ENCODE measurements at places on chromosomes 2 and 18. TPM values are rescaled to one million over a fixed set of nuclear protein-coding genes. Genes with fewer than 3 reads are reported as not detected.

Gene RSAD2
- 3.3 TPM for total RNA-seq

DNA sequence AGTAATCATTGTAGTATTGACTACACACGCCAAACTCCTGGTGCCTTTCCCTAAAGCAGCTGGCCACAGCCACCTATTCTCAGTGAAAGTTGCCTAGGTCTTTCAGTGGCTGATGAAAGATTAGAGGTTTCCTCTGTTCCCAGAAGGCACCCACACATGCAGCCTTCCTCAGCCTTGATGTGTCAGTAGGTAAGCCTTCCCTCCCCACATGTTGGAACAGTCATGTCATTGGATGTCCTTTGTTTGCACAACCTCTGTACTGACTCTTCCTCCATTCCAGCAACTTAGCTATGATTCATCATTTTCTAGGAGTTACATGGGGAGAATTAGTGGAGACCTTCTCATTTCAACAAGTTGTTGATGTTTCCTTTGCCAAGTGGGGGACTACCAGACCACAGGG lies 630.8 kb upstream of the SLC39A10 start:
- DNase-seq: no peak
- H3K4me1 ChIP-seq: no peaks in the 10 kb centered on the region
- H3K27ac ChIP-seq: no peak overlapping the region
- no peaks in the 10 kb centered on the region for H3K36me3 ChIP-seq
- no peak overlapping the region for H3K4me3 ChIP-seq
- no peaks in the 10 kb centered on the region for H3K27me3 ChIP-seq

GRCh38 chr2:221999717-222000116 lies 299.1 kb downstream of the PAX3 start:
- DNase-seq: no peak
- no peak overlapping the region for H3K4me3 ChIP-seq
- H3K27ac ChIP-seq: no peak overlapping the region
- H3K4me1 ChIP-seq: no peaks in the 10 kb centered on the region

Gene NEU4
- total RNA-seq: 6.7 TPM

GRCh38 chr18:75240433-75240832 lies 29.8 kb downstream of the TSHZ1 start:
- no peaks in the 10 kb centered on the region for H3K27me3 ChIP-seq
- no peak overlapping the region for H3K27ac ChIP-seq
- peaks cover 5% of the 10 kb centered on the region for H3K36me3 ChIP-seq
- peaks cover 2% of the 10 kb centered on the region for H3K4me1 ChIP-seq

- no peak for DNase-seq
- no peaks in the 10 kb centered on the region for H3K36me3 ChIP-seq
- no peaks in the 10 kb centered on the region for H3K27me3 ChIP-seq
- H3K4me3 ChIP-seq: no peak overlapping the region
- no peak overlapping the region for H3K27ac ChIP-seq
These were observed 831.6 kb upstream of the CHAC2 start for GRCh38 chr2:52936029-52936428.

DNA sequence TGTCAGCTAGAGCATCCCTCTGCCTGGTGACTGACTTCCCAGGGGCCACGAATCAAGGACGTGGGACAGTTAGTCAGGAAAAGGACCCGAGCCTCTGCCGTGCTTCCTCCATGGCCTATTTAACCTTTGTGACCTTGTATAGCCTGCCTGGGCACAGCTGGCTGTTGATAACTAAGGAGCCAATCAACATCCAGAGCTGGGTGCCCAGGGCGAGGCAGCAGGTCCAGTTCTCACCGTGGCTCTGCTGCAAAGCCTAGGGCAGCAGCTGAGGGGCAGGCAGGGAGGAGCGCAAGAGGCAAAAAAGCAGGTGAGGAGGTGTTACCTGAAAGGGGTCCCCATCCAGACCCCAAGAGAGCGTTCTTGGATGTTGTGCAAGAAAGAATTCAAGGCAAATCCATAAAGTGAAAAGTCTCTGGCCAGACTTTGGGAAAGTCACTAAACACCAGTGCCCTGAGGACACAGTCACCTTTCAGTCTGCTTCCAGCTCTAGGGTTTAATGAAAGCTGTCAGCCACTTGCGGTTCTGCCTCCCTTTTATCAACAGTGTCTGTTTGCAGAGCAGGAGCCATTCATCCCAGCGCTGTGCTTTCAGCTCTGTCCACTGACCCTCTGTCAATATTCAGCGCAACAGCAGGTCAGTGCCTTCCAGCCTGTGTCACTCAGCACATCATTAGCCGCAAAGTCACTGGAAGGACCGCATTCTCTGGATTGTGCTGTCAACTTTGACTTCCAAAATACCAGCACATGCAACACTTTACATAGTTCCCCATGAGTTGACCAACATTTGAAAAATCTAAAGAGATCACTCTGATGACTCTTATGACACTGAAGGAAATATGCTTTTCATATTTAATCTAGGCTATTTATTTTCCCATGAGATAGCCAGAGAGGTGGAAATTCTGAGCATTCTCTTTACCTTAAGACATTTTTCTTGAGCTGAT lies 38.6 kb upstream of the ASAP2 start:
- H3K4me3 ChIP-seq: no peak overlapping the region
- no peaks in the 10 kb centered on the region for H3K27me3 ChIP-seq
- no peak for DNase-seq
- no peaks in the 10 kb centered on the region for H3K36me3 ChIP-seq

GRCh38 chr2:128722489-128722888 lies 403.8 kb upstream of the HS6ST1 start:
- no peaks in the 10 kb centered on the region for H3K4me1 ChIP-seq
- H3K27me3 ChIP-seq: no peaks in the 10 kb centered on the region
- H3K27ac ChIP-seq: no peak overlapping the region
- H3K4me3 ChIP-seq: no peak overlapping the region
- H3K36me3 ChIP-seq: no peaks in the 10 kb centered on the region

DNA sequence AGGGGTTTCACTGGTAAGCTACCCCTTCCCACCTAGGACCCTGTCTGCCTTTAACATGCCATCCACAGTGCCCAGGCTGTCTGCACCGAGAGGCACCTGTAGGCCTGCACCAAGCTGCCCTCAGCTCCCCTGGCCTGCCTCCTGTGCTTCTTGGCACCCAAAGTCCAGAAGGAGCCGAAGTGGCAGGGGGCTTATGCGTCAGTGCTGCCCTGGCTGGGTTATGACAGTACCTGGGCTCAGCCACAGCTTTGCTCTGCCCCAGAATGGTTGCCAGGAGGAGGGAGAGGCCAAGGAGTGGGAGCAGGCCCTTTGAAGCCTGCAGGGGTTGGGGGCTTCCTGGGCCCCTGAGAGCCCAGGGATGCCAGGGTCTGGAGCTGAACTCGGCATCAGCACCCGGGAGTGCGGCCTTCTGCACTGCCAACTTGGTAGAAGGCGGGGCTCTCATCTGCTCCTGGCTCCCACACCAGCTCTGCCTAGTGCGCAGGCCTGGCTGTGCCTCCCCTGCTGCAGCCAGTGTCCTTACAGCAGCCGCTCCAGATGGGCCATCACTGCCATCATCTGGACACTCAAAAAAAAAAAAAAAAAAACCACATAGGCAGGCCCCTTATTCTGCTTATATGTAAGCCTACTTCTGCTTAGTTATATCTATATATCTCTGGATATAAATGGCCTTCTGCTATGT lies 155.4 kb downstream of the THSD7B start:
- H3K36me3 ChIP-seq: no peaks in the 10 kb centered on the region
- no peaks in the 10 kb centered on the region for H3K4me1 ChIP-seq
- no peaks in the 10 kb centered on the region for H3K27me3 ChIP-seq
- no peak for DNase-seq

- H3K36me3 ChIP-seq: peaks cover 13% of the 10 kb centered on the region
- DNase-seq: peak; percentile 56
- H3K27ac ChIP-seq: peak overlapping the region; percentile 43
These were observed 47.3 kb downstream of the RFTN2 start for GRCh38 chr2:197628043-197628500.

DNA sequence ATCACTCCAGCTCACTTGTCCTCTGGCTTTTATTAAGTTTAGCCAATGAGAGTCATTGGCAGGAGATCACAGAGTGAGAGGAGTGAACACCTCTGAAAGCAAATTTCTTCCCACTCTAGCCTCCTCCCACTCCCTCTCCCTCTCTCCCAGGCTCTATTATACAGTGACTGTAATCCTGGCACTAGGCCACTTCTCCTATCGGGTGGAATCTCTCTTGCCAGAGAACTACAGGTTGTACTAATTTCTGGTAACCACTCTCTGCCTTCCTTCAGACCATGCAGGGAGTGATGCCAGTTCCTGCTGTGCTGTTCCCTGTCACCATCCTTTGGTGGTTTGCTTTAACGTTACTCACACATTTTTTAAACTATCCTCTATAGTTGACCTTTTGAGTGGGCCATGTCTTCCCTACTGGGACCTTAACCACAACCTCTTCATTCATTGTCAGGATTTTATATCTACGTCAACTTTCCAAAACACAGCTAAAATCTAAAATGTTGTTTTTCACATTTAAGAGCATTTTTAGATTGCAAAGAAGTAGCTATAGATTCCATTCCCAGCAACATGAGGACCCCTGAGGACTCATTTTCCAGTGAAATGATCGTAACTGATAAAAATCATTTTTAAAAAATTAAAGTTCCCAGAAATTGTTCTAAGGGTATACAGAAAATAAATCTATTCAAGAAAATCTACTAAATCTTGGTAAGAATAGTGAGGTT lies 217.1 kb downstream of the MREG start:
- peak overlapping the region; percentile 62 for H3K27ac ChIP-seq
- no peak overlapping the region for H3K4me3 ChIP-seq
- no peaks in the 10 kb centered on the region for H3K27me3 ChIP-seq
- peak; percentile 61 for DNase-seq
- H3K36me3 ChIP-seq: no peaks in the 10 kb centered on the region

GRCh38 chr2:15595342-15595905 lies 3.8 kb downstream of the DDX1 start:
- no peak overlapping the region for H3K27ac ChIP-seq
- H3K27me3 ChIP-seq: no peaks in the 10 kb centered on the region
- no peak for DNase-seq
- peaks cover 8% of the 10 kb centered on the region for H3K4me1 ChIP-seq
- no peak overlapping the region for H3K4me3 ChIP-seq

Gene TRIP12
- total RNA-seq: 145 TPM

Gene SKOR2
- not detected for total RNA-seq

- H3K27ac ChIP-seq: peak overlapping the region; percentile 31
- H3K27me3 ChIP-seq: no peaks in the 10 kb centered on the region
- DNase-seq: peak; percentile 68
- no peaks in the 10 kb centered on the region for H3K36me3 ChIP-seq
- no peak overlapping the region for H3K4me3 ChIP-seq
- peaks cover 3% of the 10 kb centered on the region for H3K4me1 ChIP-seq
These were observed 21.4 kb downstream of the KIF3C start for GRCh38 chr2:25960920-25961319.

DNA sequence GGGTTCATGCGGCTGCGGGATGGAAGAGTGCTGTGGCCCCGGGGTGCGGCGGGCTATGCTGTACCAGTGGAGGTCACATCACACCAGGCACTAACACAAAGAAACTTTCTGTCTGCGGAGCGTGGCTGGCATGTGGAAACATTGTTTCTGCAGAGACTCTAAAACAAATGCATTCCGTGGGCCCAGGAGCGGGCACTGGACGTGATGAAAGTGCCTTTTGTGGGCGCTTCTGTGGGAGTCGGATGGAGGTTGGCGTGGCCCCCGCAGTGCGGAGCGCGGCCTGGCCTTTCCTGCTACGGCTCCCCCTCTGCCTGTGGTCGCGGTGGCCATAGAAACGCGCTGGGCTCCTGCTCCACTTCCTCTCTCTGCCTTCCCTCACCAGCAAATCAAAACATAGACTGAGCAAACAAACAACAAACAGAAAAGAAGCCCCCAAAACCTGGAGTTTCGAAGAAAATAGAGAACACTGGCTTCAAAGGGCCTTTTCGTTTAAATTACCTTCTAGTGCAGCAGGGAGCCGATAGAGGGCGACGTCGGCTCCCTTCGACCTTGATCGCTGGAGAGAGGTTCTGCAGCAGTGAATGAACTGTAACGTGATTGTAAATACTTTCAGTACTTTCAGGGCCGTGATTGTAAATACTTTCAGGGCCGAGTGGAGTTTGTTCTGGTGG lies 51.4 kb downstream of the KIF5C start:
- peak; percentile 44 for DNase-seq
- H3K27ac ChIP-seq: no peak overlapping the region
- H3K27me3 ChIP-seq: no peaks in the 10 kb centered on the region
- H3K36me3 ChIP-seq: no peaks in the 10 kb centered on the region
- no peak overlapping the region for H3K4me3 ChIP-seq

Gene NEURL3
- 0.13 TPM for total RNA-seq

Gene PLEKHH2
- 15.3 TPM for total RNA-seq

DNA sequence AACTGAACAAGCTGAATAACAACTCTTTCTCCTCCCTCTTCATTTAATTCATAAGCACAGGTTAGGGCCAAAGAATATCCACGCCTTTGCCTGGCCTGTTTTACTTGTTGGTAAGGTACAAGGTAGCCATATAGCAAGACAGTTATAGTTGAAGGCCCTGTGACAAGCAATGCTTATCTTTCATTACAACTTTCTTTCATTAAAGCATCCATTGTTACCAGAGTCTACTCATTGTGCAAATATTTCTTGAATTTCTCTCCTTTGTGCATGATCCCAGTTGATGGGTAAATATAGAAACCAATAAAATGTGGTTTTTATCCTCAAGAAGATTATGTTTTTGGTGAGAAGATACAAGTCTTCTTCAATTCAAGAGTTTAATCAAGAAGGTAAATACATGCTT lies 140.2 kb downstream of the UBE2E3 start:
- H3K27me3 ChIP-seq: no peaks in the 10 kb centered on the region
- H3K27ac ChIP-seq: no peak overlapping the region
- no peak overlapping the region for H3K4me3 ChIP-seq
- no peak for DNase-seq

Gene ZDBF2
- total RNA-seq: 15.4 TPM

Gene ABHD3
- total RNA-seq: 6.9 TPM

Gene UGT1A4
- total RNA-seq: not detected

DNA sequence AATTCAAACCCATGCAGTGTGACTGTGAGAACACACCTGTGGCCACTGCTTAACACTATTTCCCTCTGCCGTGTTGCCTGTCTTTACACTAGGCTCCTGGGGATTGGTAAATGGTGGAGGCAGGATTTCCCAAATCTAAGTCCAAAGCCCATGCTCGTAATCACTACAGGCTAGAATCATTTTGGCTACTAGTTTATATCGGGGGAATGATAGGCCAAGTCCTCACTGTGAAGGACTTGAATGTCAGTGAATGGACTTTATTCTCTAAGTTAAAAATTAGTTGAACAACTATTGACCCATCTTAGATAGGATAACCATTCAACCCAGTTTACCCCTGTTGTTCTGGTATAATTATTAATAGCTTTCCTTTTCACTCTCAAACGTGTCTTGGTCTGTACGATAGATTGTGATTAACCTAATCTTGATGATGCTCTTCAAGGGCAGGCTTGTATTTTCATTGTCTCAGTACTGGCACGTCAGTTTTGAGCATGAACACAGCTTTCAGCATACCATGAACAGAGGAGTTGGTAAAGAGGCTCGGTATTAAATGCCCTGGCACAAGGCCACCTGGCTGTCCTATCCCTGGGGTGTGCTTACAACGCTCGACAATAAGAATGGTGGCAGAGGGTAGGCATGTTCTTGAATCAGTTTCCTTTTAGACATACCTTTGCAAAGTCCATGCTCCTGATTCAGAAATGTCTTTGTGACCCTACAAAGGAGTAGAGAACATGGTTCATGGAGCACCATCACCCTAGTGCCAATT lies 148.8 kb downstream of the RTN4 start:
- no peaks in the 10 kb centered on the region for H3K27me3 ChIP-seq
- no peak overlapping the region for H3K4me3 ChIP-seq
- no peak for DNase-seq

Gene DYTN
- total RNA-seq: not detected

Gene MROH2A
- total RNA-seq: not detected

GRCh38 chr2:163455815-163456214 lies 280.0 kb downstream of the FIGN start:
- H3K4me3 ChIP-seq: no peak overlapping the region
- no peak for DNase-seq
- H3K27ac ChIP-seq: no peak overlapping the region
- H3K36me3 ChIP-seq: no peaks in the 10 kb centered on the region

Gene SMYD5
- total RNA-seq: 31.8 TPM

Measured in muscle of leg (tissue), 16 donors.